Stimulated activated CD8-positive, alpha-beta memory T cell treated with anti-CD3 and anti-CD28 coated beads, Interleukin-7, amount 100 ng/mL, for 4 hours (primary cell): ENCODE measurements at places on chromosomes 12 and 14.

DNA sequence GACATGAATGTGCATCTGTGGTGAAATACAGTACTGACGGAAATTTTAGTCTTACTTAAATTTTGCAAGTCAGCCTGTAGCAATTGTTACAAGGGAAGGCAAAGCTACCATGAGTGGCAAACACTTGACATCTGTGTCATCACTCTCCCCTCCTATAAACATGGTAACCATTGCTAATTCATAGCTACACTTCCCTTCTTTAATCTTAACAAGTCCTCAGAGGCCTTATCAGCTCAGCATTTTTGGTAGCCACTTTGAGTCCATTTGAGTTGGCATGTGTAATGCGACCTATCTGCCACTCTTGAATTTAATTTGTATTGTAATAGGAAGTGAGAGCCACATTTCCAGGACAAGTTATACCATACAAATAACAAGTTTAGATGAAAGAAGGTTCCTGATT is 218.1 kb downstream of the RMST start:
- no peak for DNase-seq

GRCh38 chr12:26621932-26622331 is 211.1 kb downstream of the ITPR2 start:
- no peak for DNase-seq

GRCh38 chr12:7068240-7068993 is 7.9 kb downstream of the C1S start:
- no peak for DNase-seq

DNA sequence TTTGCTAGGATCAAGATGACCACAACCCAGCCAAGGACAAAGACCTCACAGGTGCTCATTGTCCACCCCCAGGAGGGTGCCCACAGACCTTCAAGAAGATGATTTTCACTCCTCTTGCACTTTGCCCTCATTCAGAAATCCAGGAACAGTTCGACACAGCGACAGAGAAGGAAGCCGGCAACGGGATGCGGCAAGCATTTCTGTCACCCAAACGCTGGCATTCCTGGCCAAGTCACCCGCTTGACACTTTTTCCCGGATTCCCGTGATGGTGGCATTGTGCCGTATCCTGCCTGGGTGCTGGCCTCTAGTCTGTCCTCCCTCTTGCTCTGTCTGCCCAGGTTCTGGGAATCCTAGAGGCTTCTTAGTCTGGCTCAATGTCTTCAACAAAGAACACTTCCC is 770.4 kb upstream of the ALG10B start:
- DNase-seq, result no peak

DNA sequence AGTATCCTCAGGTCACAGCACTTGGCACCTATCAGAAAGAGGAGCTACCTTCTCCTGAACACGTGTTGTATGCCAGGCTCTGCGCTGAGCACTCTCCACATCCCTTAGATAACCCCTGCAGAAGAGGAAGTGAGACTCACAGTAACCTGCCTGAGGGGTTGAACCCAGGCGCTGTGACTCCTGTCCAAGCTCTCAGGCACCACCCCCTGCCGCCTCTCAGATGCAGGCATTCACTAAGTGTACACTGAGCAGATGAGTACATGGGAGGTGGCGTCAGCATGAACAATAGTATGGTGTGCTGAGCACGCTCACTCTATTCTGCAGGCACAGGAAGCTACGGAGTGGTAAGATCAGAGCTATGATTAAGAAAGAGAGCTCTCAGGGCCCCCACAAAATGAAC is 21.0 kb upstream of the RIC8B start:
- peak; percentile 49 for DNase-seq

DNA sequence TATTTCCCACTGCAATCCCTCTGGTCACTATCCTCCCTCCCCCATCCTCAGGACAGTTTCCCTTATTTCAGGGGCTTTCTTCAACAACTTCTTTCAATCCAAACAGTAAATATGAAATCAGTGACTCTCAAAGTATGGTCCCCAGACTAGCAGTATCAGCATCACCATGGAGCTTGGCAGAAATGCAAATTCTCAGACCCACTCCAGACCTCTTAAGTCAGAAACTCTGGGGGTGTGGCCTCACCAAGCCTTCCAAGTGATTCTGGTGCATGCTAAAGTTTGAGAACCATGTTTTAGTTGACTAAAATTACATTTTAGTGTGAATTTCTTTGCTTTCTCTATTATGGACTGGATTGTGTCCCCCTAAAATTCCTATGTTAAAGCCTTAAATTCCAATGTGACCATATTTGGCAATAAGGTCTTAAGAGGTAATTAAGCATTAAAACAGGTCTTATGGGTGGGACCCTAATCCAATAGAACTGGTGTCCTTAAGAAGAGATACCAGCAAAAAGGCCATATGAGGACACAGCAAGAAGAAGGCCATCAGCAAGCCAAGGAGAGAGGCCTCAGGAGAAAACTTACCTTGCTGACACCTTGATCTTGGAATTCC is 23.2 kb downstream of the ATP2B1 start:
- DNase-seq, result no peak

DNA sequence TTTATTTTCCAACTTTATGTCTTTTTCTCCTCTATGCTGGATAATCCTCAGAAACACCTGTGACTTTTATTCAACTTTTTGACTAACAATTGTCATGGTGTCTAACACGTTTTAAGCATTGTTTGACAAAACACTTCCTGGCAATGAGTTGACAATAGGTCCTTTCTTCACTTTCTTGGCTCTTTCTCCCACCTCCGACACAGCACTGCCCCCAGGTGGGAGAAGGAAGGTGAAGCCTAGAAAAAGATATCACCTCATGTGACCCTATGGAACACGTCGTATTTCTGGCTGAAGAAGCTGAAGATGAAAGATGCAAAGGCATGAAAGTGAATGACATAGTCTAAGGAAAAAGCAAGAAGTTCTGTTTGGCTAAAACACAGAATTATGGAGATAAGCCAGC is 430.0 kb downstream of the ETNK1 start:
- DNase-seq, result no peak

DNA sequence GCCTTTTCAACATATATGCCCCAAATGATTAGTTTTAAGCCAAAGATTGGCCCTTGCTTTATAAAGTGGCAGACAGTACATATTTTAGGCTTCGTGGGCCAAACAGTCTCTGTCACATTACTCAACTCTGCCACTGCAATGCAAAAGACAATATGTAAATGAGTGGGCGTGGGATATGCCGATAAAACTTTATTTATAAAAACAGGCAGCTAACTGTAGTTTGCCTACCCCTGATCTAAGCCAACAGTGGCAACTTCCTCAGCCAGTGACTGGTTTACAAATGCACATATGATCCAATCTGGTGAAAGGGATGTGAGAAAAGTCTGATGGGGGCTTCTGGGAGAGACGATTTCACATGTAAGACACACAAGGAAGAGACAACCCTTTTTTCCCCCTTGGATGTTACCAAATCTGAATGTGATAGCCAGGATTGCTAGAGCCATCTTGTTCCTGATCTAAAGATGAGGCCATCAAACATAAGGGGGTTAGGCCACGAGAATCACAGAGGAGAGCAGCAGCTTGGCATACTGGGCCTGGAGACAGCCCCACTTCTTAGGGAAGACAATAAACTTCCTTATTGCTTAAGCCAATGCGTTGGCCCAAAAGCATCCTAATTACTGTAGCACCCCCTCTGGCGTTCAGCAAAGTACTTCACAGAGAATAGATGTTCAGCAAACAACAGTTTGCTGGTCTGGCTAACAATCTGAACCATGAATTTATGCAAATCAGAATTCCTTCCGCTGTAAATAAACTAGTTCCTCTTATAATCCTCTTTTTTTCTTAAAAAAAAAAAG is 75.2 kb upstream of the TMCC3 start:
- no peak for DNase-seq

DNA sequence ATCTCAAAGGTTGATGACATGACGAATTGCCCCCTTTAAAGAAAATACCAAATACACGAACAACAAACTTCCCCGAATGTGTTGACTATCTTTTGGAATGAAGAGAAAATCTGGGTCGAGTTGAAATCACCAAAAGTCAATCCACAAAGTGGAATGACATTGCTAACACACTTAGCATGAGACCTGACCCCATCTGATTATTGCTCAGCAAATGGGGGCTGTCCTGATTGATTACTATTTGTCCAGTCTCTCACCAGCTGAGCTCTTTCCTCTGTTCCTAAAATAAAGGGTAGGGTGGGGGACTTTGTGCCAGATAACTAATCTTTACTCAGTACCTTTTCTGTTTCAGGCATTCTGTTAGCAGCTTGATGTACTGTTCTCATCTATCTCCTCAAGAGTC is 223.4 kb downstream of the APAF1 start:
- DNase-seq, result no peak

DNA sequence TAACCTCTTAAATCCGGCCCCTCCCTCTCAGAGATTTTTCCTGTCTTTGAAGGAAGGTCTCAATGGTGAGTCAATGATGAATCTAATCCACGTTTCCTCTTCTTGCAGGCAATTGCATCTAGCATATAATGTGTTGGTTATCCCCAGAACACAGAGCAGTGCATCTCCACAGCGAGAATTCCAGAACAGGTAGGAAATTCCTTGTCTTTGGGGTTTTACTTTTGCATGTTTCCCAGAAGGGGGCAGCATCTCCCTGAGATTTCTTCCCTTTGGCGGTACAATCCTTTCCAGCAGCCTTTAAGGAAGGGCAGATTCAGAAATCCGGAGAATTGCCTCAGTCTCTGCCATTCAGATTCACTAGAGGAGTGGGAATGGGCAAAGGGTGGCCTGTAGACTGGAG is 128.0 kb downstream of the KCNA5 start:
- DNase-seq, result no peak

- no peak for DNase-seq
These were observed 84.7 kb upstream of the FERMT2 start for GRCh38 chr14:53035336-53036210.

DNA sequence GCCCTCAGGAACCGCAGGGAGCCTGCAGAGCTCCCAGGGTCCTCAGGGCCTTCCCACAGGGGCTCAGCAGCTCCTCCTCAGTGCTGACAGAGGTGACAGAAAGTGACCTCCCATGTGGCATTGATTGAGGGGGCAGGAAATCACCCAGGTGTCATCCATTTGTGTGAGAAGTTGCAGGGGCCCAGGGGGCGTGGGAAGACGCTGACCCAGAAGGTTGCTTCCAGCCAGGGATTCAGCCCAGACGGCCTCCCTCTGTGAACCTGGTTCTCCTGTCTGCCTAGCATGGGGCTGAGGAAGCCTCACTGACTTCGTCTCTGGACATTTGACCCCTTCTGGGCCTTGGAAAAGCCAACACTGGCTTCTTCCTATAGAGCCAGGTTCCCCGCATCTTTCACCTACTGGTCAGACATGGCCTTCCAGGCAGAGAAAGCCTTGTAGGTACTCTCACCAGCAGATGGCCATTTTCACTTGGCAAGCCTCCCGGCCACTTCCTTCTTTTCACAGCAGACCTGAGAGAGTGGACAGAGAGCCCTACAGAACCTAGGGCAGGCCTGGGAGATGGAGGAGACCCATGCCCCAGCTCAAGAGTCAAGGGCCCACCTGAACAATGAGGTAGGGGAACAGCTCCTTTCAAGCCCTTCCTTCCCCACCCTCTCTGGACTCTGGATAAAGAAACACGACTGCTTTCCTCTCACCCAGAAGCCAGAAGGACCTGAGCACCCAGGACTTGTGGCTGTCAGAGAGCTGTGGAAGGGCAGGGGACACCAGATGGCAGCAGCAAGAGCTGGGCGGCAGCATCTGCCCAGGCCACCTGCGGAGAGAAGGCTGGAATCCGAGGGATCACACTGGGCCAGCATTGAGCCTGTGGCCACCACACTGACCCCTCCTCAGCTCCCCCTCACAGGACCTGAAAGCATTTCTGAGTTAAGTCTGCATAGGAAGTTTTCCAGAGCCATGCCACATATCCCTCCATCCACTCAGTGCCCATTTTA is 377.8 kb downstream of the DPF3 start:
- DNase-seq, result no peak

DNA sequence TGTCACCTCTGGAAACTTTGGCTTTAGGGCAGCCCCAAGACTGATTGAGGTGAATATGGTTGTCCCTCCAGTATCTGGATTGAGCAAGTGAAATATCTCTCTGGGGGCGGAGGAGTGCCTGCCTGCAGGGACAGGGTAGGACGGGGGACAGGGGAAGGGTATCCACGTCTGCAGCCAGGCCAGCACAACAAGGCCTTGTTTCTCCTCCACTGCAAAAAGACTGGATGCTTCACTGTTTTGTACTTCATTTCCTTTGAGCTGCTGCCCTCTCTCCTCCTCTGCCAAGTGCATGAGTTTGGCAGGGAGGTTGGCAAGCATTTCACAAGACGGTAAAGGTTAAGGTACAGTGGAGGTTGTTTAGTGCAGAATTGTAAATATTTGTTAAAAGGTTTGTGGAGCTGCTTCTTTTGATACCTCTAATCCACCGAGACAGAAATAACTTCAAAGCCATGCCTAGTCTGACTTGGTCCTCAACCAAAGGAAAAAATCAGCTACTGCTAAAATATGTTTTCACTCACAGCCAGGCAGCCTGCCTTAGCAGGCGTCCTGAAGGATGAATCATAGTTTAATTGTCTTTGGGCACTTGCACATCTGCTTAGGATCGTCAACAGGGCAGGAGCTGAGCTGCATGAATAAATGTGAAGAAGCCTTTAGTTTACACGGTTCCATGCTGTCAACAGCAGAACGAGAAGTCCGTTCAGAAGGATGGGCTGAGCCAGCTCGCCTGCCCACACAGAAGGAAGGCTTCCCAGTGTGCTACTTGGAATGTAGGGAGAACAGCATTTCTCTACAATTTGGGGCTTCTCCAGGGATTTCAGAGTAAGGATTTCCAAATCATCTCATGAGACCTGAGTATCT is 269.7 kb downstream of the TTC6 start:
- no peak for DNase-seq

- DNase-seq, result no peak
These were observed 454.2 kb downstream of the AEBP2 start for GRCh38 chr12:19893514-19893913.

- peak; percentile 12 for DNase-seq
These were observed 17.4 kb upstream of the FLVCR2 start for GRCh38 chr14:75561013-75561432.

GRCh38 chr12:114952573-114953271 is 268.7 kb upstream of the TBX3 start:
- DNase-seq, result no peak

DNA sequence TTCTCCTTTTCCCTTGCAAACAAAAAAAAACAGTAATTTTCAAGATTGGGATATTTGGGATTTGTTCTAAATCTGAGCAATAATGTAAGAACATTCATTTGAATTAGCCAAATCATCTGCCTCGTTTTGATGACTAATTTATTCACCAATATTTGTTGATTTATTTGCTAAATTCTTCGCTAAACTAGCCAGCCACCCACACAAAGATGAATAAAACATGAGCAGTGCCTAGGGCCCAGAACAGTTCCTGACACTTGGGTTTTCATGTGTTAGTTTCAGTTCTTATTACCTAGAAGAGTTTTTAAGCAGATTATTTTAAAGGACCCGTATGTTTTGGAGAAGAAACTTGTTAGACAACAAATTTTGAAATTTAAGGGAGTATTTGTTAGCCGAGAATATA is 1.4 kb downstream of the ETNK1 start:
- no peak for DNase-seq

- no peak for DNase-seq
These were observed 101.0 kb downstream of the DERA start for GRCh38 chr12:16012117-16012516.

- DNase-seq, result no peak
These were observed 107.1 kb upstream of the DIO3 start for GRCh38 chr14:101454229-101454628.
